ENCODE measurements at places on chromosomes 16 and 17. TPM values are rescaled to one million over a fixed set of nuclear protein-coding genes. Genes with fewer than 3 reads are reported as not detected.

The ANKRD40CL gene
- not detected for total RNA-seq

DNA sequence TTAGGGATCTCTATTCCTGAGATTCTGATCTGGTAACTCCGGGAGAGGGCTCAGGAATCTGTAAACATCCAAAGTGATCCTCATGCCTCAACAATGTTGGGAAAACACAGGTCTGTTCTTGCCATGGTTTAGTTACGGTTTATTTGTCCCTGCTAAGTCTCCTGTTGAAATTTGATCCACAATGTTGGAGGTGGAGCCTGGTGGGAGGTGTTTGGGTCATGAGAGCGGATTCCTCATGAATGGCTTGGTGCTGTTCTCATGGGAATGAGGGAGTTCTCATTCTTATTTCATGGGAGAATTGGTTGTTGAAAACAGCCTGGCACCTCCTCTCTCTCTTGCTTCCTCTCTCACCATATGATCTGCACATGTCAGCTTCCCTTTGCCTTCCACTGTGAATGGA is 608.6 kb upstream of the GOT2 start:
- DNase-seq = no peak

DNA sequence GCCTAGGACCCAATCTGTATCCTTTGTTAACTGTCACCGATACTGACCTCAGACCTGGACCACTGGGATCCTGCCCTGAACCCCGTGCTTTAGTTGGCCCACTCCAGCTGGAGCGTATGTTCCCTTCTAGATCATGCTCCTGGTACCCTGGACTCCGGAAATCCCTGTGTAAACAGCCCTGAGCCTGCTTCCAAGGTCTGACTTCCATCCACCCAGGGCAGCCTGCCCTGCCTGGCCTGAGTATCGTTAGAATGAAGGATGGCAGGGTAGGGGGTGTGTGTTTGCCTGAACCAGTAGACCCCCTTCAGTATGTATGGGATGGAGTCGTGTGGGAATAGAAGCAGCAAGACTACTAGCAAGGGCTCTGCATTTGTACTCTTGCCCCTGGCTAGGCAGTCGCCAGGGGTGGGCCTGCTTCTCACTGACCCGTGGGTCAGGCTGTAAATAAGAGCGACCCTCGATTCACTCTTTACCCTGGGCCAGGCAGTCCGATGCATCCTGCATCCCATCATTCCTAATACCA is 691 bp upstream of the TMEM98 start:
- no peak for DNase-seq

- DNase-seq = no peak
These were observed 8.7 kb downstream of the USP36 start for GRCh38 chr17:78831688-78832540.

DNA sequence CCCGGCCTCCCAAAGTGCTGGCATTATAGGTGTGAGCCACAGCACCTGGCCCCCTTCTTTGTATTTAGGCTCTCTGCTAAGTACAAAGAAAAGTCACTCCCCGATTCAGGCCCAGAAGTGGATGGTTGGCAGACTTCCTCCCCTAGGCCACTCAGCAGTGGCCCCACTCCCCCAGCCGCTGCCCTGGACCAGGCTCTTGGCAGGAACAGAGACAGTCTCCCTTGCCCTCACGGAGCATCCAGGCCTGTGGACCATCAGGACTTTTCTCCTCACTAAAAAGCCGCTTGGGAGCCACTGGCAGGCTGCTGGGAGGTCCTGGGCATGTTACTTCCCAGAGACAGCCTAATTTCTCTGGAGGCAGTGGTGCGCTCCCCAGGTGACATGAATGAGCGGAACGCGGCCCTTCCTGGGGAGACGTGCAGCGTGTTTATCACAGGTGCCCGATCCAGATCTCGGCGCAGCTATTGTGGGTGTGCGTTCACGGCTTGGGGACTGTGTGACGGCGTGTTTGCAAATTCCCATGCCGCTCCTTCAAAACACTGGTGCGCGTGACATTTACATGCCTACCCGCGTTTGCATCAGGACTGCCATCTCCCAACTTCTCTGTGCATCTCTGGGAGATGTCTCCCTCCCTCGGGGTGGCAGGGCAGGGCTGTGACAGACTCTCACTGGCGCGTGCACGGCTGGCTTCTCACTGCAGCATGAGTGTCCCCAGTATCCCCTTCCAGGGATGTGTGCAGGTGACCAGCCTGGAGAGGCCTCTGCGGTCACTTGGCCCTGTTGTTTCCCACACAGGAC is 16.6 kb downstream of the WSCD1 start:
- no peak for DNase-seq
